Stomach (tissue), 19 donors: ENCODE measurements at places on chromosomes 2 and 18. TPM values are rescaled to one million over a fixed set of nuclear protein-coding genes. Genes with fewer than 3 reads are reported as not detected.
A peak's percentile ranks its signal among the peaks of the same experiment; 100 is the strongest.

The ASB18 gene
- polyA plus RNA-seq = not detected

GRCh38 chr18:62844850-62845643 is 129.7 kb downstream of the PHLPP1 start:
- H3K27me3 ChIP-seq = no peaks in the 10 kb centered on the region
- H3K36me3 ChIP-seq = no peaks in the 10 kb centered on the region
- no peak overlapping the region for H3K27ac ChIP-seq
- DNase-seq = no peak

DNA sequence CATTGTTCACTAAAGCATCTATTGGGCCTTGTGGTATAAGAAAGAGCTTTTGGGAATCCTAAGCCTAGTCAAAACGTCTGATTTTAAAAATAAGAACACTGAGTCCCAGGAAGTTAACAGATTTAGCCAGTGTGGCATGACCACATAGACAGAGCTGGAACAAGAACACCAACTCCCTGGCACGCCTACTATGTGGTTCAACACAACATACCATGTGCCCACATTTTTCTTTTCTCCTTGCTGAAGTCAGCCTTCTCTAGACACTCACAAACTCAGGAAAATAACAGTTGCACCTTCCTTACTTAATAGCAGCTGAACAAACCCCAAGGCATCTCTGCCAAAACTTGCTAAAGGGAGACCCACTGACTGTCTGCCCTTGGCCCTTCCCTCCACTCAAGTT is 124.8 kb downstream of the C1D start:
- no peak overlapping the region for H3K4me3 ChIP-seq
- no peaks in the 10 kb centered on the region for H3K4me1 ChIP-seq
- no peaks in the 10 kb centered on the region for H3K36me3 ChIP-seq
- H3K27me3 ChIP-seq = no peaks in the 10 kb centered on the region
- H3K27ac ChIP-seq = no peak overlapping the region

- peak overlapping the region; percentile 94 for H3K27ac ChIP-seq
- no peaks in the 10 kb centered on the region for H3K27me3 ChIP-seq
- DNase-seq = peak; percentile 42
- H3K4me3 ChIP-seq = peak overlapping the region; percentile 68
- no peaks in the 10 kb centered on the region for H3K36me3 ChIP-seq
Measured at GRCh38 chr18:70289351-70290312, 787 bp downstream of the SOCS6 start.

The MDH1B gene
- polyA plus RNA-seq = 0.31 TPM

DNA sequence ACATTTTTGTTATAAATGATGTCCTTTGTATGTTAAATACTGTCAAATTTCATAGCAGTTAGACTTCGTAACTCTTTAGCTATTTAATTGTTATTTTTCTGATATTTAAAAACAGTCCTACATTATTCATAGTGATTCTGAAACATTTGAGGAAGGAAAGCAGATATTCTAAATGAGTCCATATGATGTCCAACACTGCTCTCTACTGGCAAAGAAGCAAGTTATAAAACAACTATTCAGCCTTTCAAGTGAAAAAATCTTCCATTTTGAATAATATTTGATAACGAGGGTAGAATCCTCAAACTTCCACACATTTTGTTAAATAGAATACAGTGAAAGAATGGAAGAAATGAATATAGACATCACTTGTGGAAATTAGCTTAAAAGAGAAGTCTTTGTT is 220.8 kb downstream of the GULP1 start:
- H3K4me1 ChIP-seq = no peaks in the 10 kb centered on the region
- H3K27me3 ChIP-seq = no peaks in the 10 kb centered on the region
- no peak for DNase-seq

The GKN1 gene
- polyA plus RNA-seq = 123 TPM

- H3K4me1 ChIP-seq = peaks cover 24% of the 10 kb centered on the region
- H3K27ac ChIP-seq = no peak overlapping the region
- no peak overlapping the region for H3K4me3 ChIP-seq
Measured at GRCh38 chr2:147027436-147027835, 817.4 kb upstream of the ACVR2A start.

GRCh38 chr2:67713376-67713775 is 316.2 kb downstream of the ETAA1 start:
- H3K36me3 ChIP-seq = no peaks in the 10 kb centered on the region
- no peaks in the 10 kb centered on the region for H3K27me3 ChIP-seq
- no peak for DNase-seq
- no peak overlapping the region for H3K27ac ChIP-seq
- H3K4me1 ChIP-seq = no peaks in the 10 kb centered on the region

DNA sequence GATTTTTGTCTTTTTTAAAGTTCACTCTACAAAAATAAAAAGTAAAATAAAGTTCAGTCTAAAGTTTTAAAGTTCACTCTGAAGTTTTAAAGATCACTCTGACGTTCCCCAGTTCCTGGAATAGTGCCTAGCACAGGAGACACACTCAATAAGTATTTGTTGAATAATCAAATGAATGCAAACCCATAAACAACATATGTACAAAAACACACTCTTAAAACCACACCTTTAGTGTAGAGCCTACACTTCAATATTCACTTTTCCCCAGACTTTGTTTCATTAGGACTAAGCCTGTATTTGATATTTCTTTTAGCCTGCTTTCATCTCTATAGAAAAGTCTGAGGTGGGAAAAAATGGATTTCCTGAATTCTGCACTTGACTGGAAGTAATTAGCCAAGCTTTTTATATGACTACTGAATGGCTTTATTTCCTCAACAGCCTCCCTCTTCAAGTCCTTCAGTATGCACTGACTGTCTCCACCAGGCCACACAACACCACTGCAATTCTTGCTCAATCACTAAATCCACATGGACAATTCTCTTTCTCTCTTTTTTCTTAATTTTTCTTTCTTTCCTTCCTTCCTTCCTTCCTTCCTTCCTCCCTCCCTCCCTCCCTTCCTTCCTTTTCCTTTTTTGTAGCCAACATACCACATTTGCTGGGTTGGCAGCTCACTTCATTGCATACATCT is 104.6 kb downstream of the SS18 start:
- no peaks in the 10 kb centered on the region for H3K4me1 ChIP-seq
- H3K27ac ChIP-seq = no peak overlapping the region
- no peaks in the 10 kb centered on the region for H3K36me3 ChIP-seq
- H3K4me3 ChIP-seq = no peak overlapping the region
- H3K27me3 ChIP-seq = no peaks in the 10 kb centered on the region
- no peak for DNase-seq

DNA sequence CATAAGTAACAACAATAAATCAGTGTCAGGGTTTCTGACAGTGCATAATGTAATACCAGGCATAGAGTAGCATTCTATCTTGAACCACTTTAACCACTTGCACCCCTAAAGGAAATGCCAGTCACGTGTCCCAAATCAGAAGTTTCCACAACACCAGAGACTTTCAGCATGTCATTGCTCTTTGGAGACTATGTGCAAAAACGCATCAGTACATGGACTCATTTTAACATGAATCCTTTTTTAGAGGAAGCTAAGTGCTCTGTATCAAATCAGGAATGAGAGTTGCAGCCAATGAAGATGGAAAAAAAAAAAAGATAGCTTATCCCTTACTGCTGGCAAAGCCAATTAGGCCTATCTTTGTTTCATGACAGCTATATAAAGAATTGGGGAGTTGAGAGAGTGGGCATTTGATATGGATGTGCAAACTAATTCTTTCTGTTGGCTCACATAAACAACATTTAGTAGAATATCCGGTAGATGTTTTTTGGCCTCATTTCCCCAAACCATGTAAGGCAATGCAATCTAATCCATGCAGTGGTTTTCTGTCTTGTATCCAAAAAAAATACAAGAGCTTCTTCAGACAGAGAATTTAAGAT is 353.1 kb downstream of the IRS1 start:
- H3K36me3 ChIP-seq = no peaks in the 10 kb centered on the region
- no peak overlapping the region for H3K4me3 ChIP-seq
- H3K27me3 ChIP-seq = no peaks in the 10 kb centered on the region
- H3K4me1 ChIP-seq = peaks cover 7% of the 10 kb centered on the region
- no peak for DNase-seq
- H3K27ac ChIP-seq = peak overlapping the region; percentile 44

The RGPD3 gene
- not detected for polyA plus RNA-seq

DNA sequence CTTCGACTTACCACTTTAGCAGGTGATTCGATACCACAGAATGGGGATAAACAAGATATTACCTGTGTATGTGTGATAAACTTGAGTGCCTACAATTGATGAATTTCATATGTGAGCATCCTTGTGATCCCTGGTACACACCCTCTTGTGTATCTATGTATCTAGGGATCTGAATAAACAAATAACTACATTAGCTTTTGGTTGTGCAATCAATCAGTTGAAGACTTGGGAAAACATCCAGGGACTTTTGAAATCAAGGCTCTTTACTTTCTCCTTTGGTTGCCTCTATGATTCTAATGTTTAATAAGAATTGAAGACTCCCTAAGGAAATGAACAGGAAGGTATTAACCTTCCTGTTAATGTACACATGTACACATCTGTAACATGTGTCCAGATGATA is 97.3 kb upstream of the DCC start:
- H3K4me1 ChIP-seq = no peaks in the 10 kb centered on the region
- no peak for DNase-seq
- no peak overlapping the region for H3K27ac ChIP-seq
- H3K36me3 ChIP-seq = no peaks in the 10 kb centered on the region
- H3K4me3 ChIP-seq = no peak overlapping the region

DNA sequence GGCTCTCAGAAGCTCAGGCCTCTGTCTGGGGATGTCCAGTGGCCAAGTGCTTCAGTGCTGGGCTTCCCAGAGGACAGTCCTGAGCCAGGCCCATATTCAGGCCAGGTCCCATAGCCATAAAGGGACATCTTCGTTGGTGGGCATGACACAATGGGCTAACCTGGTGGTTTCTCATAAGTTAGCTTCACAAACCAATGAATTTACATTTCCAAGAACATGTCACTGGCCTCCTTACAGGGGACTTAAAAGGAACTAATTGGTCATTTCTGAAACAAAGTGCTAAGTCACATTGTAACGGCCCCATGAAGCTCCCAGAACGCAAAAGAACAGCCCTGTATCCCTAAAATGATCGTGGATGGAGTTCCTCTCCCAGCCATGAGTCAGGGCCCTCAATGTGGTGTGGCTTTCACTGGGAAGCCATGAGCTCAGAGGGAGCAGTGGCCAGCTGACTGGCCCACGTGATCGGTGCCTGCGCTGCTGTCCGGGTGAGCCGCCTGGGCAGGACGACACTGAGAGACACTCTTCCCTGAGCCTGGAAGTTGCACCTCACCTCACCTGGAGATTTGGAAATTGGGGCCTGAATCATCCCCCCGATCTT is 163.7 kb upstream of the APCDD1 start:
- no peak overlapping the region for H3K4me3 ChIP-seq
- H3K27ac ChIP-seq = peak overlapping the region; percentile 2
- H3K4me1 ChIP-seq = no peaks in the 10 kb centered on the region
- H3K36me3 ChIP-seq = no peaks in the 10 kb centered on the region
- no peaks in the 10 kb centered on the region for H3K27me3 ChIP-seq

DNA sequence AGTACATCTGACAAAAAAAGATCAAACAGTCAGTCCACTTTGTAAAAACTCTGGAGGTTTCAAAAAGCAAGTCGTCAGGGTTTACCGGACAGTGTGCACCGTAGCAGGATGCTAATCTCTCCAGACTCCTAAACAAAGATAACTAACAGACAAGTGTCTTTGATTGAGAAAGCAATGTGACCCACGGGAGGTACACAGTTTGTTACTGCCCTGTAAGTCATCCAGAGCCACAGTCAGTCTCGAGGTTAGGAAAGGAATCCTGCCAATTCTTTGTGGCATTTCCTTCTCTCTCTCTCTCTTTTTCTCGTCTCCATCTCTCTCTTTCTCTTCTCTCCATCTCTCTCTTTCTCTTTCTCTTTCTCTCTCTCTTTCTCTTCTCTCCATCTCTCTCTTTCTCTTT is 42.8 kb downstream of the LRRTM4 start:
- no peak overlapping the region for H3K27ac ChIP-seq
- DNase-seq = no peak
- H3K4me3 ChIP-seq = no peak overlapping the region

- peaks cover 7% of the 10 kb centered on the region for H3K4me1 ChIP-seq
- H3K27ac ChIP-seq = no peak overlapping the region
- peaks cover 17% of the 10 kb centered on the region for H3K36me3 ChIP-seq
- DNase-seq = no peak
- no peak overlapping the region for H3K4me3 ChIP-seq
Measured at GRCh38 chr2:171855401-171855800, 38.6 kb downstream of the SLC25A12 start.

The FAM237A gene
- polyA plus RNA-seq = not detected

- no peaks in the 10 kb centered on the region for H3K36me3 ChIP-seq
- H3K27me3 ChIP-seq = peaks cover 43% of the 10 kb centered on the region
- no peak overlapping the region for H3K4me3 ChIP-seq
- no peaks in the 10 kb centered on the region for H3K4me1 ChIP-seq
Measured at GRCh38 chr2:235300368-235301201, 193.3 kb upstream of the AGAP1 start.

DNA sequence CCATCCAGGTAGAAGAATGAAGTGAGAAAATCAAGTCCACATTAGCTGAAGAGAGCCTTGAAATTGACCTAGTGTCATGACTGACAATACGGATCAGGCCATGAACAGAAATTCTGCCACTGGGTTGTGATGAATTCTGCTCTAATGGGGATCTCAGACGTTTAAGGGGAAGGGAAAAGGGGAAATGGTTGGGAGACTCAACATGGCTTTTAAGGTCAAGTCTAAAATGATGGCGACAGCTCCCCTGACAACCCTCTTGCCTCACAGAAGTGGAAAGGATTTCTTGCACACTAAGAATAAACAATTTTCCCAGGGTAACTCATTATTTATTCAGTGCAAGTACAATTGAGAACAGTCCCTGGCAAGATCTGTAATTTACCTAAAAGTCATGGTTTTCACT is 302.5 kb upstream of the ACVR2A start:
- no peak overlapping the region for H3K4me3 ChIP-seq
- H3K27ac ChIP-seq = no peak overlapping the region
- H3K4me1 ChIP-seq = peaks cover 6% of the 10 kb centered on the region
- no peak for DNase-seq
- no peaks in the 10 kb centered on the region for H3K36me3 ChIP-seq

GRCh38 chr2:37893327-37893726 is 31.8 kb upstream of the RMDN2 start:
- DNase-seq = no peak
- H3K36me3 ChIP-seq = no peaks in the 10 kb centered on the region
- no peaks in the 10 kb centered on the region for H3K27me3 ChIP-seq
- no peaks in the 10 kb centered on the region for H3K4me1 ChIP-seq

The KLHL30 gene
- polyA plus RNA-seq = 0.46 TPM

GRCh38 chr2:96831679-96832078 is 12.1 kb downstream of the ANKRD23 start:
- no peaks in the 10 kb centered on the region for H3K27me3 ChIP-seq
- H3K27ac ChIP-seq = no peak overlapping the region
- peaks cover 86% of the 10 kb centered on the region for H3K36me3 ChIP-seq
